ENCODE measurements at places on chromosomes 3 and 15.

- DNase-seq: peak; percentile 87
Measured at GRCh38 chr3:71541313-71541712, 42.2 kb downstream of the FOXP1 start.

- DNase-seq: no peak
Measured at GRCh38 chr3:47711596-47711995, 70.1 kb downstream of the SMARCC1 start.

DNA sequence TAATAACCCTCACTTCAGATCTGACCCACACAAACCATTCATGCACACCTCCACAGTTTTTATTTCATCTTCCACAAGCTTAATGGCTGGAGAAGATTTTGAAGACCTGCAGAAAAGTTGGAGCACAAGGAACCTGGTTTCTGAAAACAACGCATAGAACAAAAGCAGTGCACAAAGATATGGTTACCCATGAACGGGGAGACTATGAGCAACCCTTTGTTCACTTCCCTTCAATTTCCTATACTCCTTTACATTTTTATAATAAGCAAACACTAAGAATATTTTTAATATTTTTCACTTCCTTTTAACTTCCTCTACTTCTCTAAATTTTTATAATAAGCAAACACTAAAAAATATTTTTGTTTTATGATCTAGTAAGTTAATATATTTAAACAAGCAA, 103.5 kb upstream of the UBE2E2 start:
- no peak for DNase-seq

GRCh38 chr3:57701781-57702180, 8.9 kb upstream of the DENND6A start:
- DNase-seq: no peak

DNA sequence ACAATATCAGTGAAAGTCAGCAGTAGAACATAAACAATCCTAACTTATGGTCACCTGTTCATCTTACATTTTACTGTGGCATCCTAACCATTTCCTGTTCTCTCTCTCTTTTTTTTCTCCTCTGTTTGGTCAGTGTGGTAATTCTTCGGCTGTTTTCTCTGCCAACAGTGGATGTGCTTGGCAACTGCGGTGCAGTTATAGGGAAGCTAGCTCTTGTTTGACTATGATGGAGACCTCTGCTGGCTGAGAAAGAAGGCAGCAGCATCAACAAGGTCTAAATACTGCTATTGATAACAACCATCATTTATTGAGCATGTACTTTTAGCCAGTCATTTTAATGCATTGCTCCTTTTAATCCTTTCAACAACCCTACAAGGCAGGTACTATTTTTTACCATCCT, 723 bp upstream of the DRD3 start:
- peak; percentile 46 for DNase-seq

DNA sequence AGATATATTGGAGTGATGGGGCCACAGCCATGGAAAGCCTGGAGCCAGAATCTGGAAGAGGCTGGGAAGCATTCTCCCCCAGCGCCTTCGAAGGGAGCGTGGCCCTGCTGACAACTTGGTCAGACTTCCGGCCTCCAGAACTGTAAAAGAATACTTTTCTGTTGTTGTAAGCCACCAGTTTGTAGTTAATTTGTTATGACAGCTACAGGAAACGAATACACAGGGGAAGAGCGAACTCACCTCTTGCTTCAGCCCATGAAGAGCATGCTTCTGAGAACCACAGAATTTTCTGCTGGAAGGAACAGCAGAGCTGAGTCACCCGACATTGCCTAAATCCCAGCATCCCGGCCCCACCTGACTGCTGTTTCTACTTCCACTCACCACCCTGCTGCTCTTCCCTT, 501.7 kb downstream of the SHQ1 start:
- DNase-seq: no peak

GRCh38 chr3:195908694-195909581, 587 bp upstream of the TNK2 start:
- DNase-seq: peak; percentile 70

DNA sequence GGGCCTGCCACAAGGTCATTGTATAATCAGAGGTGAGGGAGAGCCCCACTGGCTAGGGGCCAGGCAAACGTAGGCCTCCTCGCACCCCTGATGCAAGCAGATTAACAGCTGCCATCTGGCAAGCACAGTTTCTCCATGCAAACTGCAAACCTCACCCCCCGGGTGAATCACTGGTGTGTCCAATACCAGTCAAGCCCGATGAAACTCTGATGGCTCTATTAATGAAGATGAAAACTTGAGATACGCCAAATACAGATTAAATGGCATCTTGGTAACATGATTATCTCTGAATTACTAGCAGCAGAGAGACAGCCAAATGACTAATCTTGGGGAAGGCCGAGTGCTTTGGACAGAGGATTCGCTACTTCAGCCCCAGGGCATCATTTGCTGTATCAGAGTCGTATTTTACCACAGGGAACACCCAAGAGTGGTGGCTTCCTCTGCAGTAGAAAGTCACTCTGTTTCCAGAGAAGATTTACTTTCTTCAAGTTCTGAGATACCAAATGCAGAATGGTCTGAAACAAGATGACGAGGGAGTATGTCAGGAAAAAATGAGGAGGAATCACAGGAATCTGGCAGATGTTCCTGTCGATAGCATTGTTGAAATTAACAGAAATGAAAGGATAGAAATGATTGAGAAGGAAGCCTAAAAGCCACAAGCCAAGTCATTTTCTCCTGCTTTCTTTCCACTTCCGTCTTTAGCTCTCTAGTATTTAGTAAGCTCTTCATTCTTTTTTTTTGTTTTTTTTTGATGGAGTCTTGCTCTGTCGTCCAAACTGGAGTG, 96.2 kb upstream of the NR2F2 start:
- peak; percentile 84 for DNase-seq

GRCh38 chr3:162348912-162349311, 852.3 kb downstream of the OTOL1 start:
- DNase-seq: no peak

GRCh38 chr15:62450061-62450460, 285.0 kb upstream of the C2CD4B start:
- DNase-seq: no peak

- DNase-seq: no peak
Measured at GRCh38 chr3:29281344-29282241, 722 bp downstream of the RBMS3 start.

- DNase-seq: no peak
Measured at GRCh38 chr3:23797491-23797890, 8.3 kb upstream of the UBE2E1 start.

DNA sequence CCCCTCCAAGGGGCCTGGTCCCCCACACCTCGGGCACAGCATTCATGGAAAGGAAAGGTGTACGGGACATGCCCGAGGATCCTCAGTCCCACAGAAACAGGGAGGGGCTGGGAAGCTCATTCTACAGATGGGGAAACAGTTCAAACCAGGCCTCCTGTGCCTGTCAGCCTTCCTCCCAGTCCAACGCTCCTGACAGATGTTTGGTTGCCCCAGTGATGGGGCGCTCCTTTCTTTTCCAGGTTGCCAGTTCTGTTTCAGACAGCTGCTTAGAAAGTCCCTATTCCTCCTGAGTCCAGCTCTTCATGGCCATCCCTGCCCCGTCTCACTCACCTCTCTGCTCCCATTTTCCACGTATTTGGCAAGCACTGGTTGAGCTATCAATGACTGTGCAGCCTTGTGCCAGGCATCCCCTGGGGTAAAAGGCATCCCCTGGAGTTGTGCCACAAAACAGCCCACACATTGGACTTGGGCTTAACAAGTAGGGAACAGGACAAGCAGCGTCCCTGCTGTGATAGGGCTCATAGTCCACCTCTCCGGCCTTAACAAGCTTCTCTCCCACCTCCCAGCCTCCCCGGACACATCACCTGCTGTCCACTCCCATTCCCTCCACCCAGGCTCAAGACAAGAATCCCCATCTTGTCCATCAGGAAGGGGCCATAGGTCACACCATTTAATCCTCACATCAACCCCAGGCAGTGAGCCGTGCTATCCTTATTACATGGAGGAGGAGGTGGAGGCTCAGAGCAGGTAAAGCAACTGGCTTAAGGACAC, 6.6 kb downstream of the OXTR start:
- DNase-seq: no peak

- DNase-seq: no peak
Measured at GRCh38 chr3:5274091-5274490, 86.6 kb downstream of the EDEM1 start.

- DNase-seq: no peak
Measured at GRCh38 chr3:189586941-189587663, 44.1 kb upstream of the TP63 start.

GRCh38 chr15:26073430-26074333, 210.6 kb upstream of the ATP10A start:
- no peak for DNase-seq

DNA sequence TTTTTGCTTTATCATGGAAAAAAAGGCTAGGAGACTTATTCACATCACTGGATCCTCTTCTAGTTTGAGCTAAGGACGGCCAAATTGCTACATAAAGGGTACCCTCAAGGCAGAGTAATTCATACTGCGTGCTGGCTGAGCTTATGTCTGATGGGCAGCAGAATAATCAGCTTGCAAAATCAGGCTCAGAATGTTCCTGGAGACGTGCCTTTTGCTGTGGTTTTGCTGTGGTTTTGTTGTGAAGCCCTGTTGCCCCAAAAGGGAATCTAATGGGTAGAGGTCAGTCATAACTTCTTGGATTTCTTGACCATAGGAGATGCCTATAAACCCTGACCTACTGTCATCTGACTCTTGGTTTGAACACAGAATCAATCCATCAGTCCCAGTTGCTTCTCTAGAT, 189.9 kb downstream of the SOX2 start:
- DNase-seq: no peak

DNA sequence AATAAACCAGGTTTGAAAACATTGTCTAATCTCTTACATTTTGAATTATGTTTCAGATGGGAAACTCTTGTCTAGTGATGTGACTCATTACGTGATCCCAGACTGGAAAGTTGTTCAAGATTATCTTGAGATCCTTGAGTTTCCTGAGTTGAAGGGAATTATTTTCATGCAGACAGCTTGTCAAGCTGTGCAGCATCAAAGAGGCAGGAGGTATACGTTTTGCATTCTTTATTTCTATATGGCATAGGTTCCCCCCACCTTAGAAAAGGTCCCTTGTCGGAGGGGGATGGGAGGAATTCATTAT, 1.5 kb downstream of the DIS3L start:
- DNase-seq: peak; percentile 64

DNA sequence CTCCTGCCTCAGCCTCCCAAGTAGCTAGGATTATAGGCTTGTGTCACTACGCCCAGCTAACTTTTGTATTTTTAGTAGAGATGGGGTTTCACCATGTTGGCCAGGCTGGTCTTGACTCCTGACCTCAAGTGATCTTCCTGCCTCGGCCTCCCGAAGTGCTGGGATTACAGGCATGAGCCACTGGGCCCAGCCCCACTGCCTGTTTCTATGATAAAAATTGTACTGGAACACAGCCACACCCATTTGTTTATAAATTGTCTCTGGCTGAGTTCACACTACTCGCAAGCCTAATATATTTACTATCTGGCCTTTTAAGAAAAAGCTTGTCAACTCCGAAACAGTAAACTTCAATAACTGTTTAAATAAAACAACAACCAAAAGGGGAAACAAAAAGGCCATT, 309.4 kb upstream of the WNT5A start:
- DNase-seq: no peak

DNA sequence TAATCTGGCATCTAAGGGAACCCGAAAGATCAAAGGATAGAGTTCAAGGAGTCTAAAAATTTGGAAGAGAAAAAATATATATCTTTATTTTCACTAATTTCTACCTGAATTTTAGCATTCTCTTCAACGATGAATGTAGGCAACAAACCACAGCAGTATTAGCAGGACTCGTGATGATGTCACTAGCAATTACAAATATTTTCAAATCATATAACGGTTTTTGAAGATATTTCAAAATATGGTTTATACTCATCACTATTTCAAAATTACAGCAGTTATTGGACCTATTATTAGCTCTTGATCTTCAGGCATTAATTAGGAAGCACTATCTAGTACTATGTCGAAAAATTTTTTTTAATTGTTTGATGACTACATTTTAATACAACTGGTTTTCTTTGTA, 27.0 kb upstream of the ANKDD1A start:
- DNase-seq: no peak

- no peak for DNase-seq
Measured at GRCh38 chr15:79598639-79599038, 166.5 kb downstream of the MINAR1 start.

DNA sequence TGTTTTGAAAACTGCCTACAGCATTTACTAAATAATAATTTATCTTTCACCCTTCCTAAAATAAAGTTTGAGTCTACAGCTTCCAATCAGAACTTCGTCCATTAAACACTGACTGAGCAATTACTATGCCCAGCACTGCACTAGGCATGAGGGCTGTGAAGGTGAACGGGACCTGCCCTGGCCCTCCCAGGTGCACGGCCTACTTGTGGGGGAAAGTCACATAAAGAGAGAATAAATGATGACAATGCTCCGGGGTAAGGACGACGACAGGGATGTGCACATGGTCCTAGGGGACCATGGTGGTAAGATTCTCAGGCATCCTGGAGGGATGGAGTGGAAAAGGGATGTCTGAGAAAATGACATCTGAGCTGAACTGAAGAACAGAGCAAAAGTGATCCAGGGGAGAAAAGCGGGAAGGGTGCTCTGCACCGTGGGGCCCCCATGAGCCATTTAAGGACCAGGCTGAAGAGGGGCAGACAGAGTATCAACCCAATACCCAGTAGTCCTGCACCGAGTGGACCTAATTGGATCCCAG, 11.5 kb downstream of the PLA2G4F start:
- no peak for DNase-seq

- no peak for DNase-seq
Measured at GRCh38 chr15:28967066-28967465, 81.3 kb downstream of the APBA2 start.

DNA sequence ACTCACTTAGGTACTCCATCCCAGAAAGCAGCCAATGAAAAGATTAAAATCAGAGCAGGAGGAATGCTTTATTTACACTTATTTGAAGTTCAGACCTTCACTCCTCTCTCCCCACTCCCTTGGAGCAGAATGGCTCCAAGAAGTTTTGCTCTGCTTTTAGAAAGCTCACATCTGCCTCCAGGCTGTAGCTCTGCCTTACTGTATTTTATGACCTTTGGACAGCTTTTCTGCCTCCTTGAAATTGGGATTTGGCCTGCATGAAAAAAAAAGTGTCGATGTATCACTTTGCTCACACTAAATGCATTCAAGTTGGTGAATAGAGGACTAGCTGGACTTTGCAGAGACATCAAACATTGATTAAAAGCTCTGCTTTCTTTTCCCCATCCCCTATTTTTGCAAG, 95.3 kb downstream of the SLC9A9 start:
- DNase-seq: no peak

DNA sequence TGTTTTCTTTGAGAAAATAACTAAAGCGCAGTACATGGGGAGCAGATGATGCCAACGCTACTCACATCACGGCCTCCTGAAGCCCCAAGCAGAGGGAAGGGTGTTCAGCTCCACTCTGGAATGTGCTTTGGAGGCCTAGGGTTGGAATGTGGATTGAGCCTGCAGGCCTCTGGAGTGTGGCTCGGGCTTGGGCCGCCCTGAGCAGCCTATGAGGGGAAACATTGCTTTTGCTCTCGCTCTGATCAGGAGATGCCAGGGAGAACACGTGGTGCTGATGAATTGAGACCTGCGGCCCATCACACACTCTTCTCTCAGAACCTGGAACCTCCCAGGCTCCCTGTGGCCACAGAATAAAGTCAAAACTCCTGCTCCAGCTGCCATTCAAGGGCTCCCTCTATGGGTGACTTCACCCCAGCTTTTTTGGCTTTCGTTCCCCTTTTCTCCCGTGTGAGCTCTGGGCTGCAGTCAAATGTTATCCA, 23.3 kb downstream of the CCDC13 start:
- no peak for DNase-seq
